H1 (cell line): ENCODE measurements at places on chromosomes 7 and 10.

- no peak for DNase-seq
Observed at GRCh38 chr7:74405899-74406512, 47.7 kb upstream of the GTF2IRD1 start.

- no peak for DNase-seq
Observed at GRCh38 chr10:99557044-99557443, 24.3 kb downstream of the NKX2-3 start.

DNA sequence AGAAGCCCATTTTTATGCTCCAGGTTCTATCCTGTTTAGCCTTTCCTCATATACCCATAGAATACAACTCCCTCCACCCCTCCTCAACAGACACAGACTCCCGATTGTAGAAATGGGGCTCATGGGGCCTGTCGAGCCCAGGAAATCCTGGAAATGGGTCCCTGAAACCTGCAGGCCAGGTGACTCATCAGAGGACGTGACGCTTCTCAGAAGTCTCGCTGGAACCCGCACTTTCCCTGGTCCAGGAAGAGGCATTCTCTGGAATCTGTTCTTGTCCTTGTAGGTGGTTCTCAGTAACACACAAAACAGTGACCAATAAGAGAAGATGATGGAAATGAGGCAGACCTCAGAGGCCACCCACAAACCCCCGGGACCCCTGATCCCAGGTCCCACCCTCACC, 244.8 kb upstream of the PPP2R2D start:
- no peak for DNase-seq

GRCh38 chr7:17988141-17988540, 39.5 kb downstream of the PRPS1L1 start:
- DNase-seq, result no peak

GRCh38 chr7:994592-995308, 11.8 kb downstream of the CYP2W1 start:
- DNase-seq, result no peak

DNA sequence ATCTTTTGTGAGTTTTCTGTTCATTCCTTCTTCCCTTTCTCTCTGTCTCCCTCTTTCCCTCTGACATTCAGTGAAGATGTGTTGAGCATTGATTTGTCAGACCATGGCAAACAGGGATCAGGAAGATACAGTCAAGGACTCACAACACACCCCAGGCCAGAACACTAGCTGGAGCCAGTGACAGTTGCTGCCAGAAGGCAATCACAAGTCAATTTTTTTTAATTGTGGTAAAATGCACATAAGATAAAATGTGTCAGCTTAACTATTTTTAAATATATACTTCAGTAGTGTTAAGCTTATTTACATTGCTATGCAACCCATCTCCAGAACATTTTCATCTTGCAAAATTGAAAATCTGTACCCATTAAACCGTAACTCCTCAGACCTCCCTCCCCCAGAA, 62.6 kb downstream of the TEX36 start:
- no peak for DNase-seq
